Stimulated activated CD4-positive, alpha-beta T cell treated with anti-CD3 and anti-CD28 coated beads, Interleukin-12 subunit alpha, Interleukin-12 subunit beta, amount 100 ng/mL, for 24 hours (primary cell): ENCODE measurements at places on chromosomes 5 and 9.

GRCh38 chr9:72460342-72461312 lies 60.8 kb upstream of the TMC1 start:
- no peak for DNase-seq

DNA sequence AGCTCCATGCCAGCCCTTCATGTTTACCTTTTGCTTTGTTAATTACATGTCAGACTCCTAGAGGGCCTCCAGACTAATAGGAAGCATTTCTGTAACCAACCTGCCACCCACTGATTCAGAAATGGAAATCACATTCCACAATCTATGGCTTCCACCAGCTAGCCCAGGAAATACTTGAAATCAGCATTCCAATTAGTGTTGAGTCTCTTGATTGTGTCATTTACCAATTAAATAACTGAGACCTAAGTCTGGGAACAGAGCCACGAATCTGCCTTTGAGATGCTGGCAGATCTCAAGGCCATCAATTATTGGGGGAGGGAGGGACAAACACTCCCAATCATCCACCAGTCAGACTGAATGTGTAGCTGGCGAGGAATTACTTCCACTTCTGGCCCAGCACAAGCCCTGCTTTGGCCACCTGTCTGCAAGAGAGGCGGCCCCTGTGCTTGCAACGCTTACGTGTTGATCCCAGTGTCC lies 27.4 kb upstream of the SAP30L start:
- no peak for DNase-seq

GRCh38 chr9:112037281-112038016 lies 137.6 kb downstream of the SUSD1 start:
- peak; percentile 20 for DNase-seq

GRCh38 chr5:146815411-146815810 lies 63.1 kb downstream of the PPP2R2B start:
- DNase-seq, result no peak

- DNase-seq, result no peak
Measured at GRCh38 chr5:151718646-151719045, 31.9 kb upstream of the SPARC start.

- no peak for DNase-seq
Measured at GRCh38 chr5:15823398-15823797, 323.4 kb downstream of the FBXL7 start.

DNA sequence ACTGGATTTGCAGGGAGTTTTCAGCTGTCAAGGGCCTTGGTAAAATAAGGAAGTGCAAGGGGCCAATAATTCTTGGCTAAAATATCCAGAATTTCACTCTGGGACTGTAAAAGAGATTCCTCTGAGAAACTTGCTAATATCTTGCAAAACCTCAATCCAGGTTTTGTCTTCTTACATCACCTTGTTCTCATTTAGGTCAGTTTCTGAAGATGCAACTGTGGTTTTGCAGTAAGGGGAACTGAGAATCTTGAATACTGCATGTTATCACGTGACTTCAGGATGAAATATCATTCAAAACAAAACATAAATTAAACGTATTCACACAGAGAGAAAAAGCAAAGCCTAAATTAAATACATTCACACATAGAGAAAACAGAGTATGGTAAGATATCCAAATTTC lies 35.0 kb upstream of the RIC1 start:
- no peak for DNase-seq

- DNase-seq, result no peak
Measured at GRCh38 chr5:96432216-96433065, 607 bp downstream of the PCSK1 start.

DNA sequence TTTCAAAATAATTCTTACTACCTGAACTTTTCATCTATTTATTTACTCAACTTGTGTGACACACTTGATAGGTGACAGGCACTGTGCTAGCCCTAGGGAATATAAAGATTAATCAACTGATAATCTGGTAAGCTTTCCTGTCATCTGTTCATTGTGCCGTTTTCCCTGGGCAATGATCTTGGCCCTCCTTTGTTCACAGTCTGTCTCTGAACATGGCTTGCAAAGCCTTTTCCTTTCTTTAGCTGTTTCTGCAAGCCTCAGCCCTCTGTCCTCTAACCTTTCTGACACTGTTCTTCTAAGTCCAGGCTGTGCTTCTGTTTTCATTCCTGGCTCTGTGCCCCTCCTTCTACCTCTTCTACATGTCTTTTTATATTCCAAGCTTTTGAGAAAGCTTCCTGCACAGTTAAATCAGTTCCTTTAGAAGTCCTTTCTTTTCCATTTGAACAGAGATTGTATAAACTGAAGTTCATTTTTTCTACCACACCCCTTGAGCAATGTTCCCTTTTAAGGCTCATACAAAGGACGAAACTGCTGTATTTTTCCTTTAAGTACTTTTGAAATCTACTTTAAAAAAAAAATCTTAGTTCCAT lies 803.0 kb upstream of the ZNF608 start:
- DNase-seq, result no peak

DNA sequence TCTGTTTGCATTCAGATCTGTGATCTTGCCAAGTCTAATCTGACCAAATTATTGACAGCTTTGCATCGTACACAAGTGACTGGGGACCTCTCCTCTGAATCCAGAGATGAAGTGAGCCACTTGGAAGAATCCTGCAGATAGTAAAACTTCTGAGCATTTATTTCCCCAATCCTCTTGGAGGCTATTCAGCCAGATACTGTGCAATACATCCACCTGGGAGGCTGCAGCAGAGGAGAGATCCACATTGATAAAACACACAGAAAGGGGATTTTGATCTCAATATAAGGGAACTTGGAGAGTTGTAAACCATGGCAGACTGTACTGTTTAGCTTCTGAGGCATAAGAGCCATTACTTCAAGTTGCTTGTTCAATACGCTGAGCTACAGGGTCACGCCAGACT lies 654.6 kb downstream of the MTRR start:
- DNase-seq, result no peak

- no peak for DNase-seq
Measured at GRCh38 chr5:16690243-16690852, 73.6 kb upstream of the RETREG1 start.

DNA sequence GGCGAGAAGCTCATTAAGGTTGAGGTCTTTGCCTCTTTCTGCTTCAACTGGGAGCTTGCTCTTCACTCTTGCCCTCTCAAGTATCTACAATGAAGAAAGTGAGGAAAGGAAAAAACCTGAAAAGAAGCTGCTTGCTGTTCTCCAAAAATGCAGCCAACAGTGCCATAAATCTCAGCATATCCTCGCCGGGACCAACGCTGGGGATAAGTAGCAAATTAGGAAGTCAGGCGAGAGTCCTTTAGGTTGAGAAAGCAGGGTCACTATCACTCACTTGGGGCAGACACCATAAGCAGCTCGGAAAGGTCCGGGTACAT lies 399 bp downstream of the NUP155 start:
- DNase-seq, result no peak

DNA sequence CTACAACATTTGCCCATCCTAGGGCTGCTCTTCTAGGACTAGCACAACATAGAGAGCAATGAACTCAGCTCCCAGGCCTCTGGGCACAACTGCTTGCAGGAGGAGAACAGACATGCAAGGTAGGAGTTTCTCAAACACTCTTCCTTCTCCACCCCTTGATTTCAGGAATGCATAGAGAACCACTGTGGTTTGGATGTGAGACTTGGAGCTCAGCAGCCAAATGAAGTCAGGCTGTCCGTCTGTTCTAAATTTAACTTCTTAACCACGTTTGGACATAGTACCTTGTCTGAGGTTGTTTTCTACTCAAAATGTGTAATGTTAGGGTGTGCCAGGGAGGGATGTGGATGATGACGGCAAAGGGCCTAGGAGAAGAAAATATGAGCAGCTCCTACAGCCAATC lies 515.1 kb upstream of the TNC start:
- DNase-seq, result no peak

- no peak for DNase-seq
Measured at GRCh38 chr9:90904706-90905478, 103.3 kb downstream of the SYK start.

DNA sequence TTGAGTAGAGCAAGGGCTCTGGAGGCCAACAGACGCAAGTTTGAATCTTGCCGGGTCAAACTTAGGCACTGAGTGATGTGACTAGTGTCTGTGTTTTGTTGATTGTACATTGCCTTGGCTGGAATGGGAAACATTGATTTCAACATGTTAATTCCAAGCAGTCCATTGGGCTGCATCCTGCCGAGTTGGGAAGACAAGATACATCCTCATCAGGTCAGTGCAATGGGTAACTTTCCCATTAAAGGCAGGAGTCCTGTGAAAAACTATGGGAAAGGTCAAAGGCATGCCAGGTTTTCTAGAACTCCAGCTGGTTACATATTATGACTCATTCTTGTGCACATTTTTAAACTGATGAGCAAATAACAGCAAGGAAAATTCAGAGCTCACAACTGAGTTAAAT lies 126.5 kb upstream of the ABCA1 start:
- no peak for DNase-seq

DNA sequence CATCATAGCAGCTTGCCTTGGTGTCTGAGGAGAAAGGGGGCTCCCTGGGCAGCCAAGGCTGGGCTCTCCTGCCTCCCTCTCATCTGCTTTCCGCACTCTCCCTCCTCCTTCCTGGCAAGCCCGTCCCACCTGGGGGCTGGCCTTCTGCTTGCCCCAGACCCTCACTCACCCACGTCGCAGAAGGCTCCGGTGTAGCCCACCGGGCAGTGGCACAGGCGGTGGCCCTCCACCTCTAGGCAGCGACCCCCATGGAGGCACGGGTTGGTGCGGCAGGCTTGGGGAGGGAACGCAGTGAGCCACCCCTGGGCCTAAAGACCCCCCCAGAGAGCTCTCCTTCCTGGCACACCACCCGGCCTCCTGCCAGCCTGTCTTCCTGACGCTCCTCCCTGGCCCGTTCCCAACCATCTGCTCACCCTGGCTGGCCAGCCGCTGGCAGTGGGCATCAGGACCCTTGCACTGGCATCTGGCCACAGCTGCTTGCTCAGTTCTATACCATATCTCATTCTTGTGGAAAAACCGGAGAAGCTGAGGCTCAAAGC lies 4.2 kb upstream of the PFN3 start:
- no peak for DNase-seq

- DNase-seq, result no peak
Measured at GRCh38 chr5:62922191-62922590, 343.6 kb downstream of the LRRC70 start.

DNA sequence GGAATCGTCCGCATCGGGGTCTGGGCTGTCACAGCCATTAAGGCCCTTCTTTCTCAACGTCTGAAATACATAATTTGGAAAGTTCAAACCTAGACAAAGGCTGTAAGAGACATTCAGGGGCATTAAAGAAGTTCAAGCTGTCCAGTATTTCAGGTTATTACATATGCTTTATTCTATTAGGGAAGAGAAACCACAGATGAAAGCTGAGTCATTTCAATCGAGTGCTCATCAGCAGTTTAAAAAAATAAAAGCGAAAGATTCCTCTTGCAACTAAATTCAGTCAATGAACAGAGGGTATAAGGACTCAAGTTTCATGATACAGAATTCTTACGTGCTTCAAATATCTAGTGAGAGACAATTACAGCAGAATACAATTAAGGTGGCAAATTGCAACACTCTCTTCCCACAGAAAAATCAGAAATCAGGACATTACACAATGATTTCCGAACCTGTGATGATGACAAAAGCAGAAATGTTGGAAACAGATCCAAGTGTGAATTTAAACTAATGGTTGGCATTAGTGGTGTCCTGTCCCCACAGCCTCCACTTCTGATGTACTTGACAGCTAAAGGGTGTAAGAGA lies 121.6 kb downstream of the MEF2C start:
- no peak for DNase-seq

- no peak for DNase-seq
Measured at GRCh38 chr9:127539982-127540663, 72.0 kb upstream of the STXBP1 start.
